ENCODE measurements at places on chromosomes 6 and 20. TPM values are rescaled to one million over a fixed set of nuclear protein-coding genes. Genes with fewer than 3 reads are reported as not detected.
A peak's percentile ranks its signal among the peaks of the same experiment; 100 is the strongest.

PTK6 gene
- total RNA-seq = not detected

FAXC gene
- total RNA-seq = 5.4 TPM

DNA sequence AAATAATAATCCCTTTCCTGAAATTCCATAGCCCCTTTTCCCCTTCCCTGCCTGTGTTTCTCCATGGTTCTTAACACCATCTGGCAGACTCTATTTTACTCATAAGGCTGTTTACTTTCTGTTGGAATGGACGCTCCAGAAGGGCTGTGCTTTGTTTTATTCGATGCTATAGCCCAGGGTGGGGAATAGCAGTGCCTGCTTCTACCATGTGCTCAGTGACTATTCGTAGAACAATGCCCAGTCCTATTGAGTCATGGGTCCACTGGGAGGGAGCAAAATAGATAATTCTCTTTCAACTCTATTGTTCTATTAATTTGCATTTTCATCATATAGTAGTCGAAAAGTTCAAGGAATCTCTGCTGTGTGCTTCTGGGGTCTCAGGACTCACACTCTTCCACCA lies 565.1 kb downstream of the C6orf118 start:
- no peak for DNase-seq

DNA sequence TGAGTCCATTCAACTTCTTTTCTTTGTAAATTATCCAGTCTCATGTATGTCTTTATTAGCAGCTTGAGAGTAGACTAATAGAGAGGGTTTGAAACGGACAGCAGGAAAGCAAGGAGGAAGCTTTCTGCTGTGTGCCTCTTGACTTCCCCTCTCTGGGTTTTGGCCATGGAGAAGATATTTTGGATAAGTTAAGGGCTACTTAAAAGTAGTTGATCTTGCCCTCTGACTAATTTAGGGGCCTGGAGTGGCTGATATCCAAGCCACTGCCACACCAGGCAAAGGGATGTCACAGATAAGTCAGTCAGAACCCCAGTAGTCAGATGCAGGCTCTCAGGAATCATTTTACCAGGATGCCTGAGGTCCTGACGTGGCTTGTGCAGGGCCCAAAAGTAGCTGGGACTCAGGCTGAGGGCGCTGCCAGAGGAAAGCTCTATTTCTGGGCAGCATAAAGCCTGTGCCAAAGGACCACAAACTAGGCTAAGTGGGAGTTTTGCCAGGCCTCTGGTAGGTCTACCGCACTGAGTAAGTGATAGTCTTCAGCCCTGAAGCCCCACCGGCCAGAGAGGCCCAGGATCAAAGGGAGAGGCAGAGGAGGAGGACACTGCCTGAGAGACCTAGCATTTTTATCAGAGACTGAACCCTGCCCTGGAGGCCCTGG lies 41.6 kb upstream of the IYD start:
- DNase-seq = no peak

DNA sequence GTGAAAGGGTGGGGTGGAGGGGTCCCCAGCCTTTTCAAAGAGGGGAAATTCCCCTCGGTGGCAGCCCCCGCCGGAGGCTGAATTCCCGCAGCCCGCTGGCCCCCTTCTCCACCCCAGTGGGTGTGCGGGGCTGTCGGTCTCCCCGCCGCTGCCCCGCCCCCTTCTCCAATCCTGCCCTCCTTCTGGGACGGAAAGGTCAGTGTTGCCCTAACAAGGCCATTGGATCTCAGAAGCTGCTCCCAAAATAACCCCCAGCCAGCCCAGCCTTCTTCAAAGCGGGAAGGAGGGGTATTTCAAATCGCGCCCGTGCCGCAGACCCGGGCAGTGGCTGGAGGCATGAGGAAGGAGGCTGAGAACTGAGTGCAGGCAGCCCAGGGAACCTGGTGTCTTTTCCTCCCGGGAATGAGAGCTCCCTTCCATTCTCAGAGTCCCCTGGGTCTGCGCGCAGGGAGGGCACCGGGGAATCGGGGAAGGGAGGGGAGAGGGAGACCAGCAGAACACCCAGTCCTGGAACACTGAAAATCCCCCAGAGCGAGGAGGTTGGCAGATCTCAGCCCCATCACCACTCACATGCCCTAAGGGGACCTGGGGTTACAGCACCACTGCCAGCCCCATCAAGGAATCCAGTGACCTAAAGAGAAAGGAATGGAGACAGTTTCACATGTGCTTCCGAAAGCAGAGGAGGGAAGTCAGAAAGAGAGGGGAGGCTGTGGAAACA lies at the start of gene JPH2:
JPH2 (minus strand) TSS at position 135 of the 718 bp plus-strand sequence. CDS start 483 bp downstream, outside the sequence.
- DNase-seq = peak; percentile 33

DNA sequence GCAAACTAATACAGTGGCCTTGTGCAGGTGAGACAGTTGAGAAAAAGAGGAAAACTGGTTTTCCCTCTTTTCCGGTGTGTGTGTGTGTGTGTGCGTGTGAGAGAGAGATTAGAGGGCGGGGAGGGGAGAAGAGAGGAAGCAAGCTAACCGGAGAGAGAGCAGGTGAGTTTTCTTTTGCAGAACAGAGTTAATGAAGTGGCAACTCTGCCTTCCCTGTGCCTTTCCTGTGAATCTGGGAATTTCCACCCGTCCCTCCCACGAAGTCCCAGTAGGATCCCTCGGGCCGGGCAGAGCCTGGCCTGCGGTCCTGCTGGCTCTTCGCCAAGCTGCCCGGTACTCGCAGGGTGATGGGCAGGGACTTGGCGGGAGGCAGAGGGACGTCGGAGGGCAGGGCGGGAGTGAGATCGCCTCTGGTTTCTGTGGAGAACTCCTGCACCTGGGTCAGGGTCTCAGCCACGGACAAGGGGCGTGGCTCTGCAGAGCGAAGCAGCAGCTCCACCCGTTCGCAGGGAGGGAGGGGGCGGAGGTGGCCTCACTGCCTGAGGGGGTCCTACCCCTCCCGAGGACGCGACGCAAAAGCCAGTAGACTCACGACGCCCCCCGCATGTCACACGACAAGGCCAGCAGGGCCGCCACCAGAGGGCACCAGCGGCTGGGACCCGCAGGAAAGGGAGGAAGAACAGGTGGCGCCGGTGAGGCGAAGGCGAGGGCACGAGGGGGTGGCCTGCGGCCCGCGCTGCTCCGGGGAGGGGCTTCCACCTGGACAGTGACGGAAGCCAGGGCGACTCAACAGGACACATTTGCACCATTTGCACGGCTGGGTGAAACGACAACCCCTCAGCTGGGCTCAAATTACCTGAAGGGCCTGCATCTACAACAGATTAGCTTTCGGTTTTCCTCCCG lies 51.2 kb upstream of the RNF182 start:
- peak; percentile 85 for DNase-seq

- no peak for DNase-seq
Observed at GRCh38 chr20:30985386-30985785, 272.1 kb upstream of the DEFB115 start.

DNA sequence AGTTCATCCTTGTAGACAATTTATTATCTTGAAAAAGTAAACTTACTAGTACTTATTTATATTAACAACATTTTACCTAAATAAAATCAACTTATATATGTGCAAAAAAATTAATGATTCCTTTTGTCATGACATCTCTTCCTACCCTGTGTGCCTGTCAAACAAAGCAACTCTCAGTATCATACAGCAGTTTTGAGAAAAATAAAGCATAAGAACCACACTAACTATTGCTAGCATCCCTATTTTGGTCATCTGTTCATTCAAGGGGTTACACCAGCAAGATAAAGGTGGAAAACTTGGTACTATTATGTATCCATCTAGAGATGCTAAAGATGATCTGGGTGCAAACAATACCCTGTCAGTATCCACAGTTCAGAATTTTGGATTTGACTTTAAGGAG lies 7.4 kb upstream of the HLA-DRB1 start:
- DNase-seq = no peak

DNA sequence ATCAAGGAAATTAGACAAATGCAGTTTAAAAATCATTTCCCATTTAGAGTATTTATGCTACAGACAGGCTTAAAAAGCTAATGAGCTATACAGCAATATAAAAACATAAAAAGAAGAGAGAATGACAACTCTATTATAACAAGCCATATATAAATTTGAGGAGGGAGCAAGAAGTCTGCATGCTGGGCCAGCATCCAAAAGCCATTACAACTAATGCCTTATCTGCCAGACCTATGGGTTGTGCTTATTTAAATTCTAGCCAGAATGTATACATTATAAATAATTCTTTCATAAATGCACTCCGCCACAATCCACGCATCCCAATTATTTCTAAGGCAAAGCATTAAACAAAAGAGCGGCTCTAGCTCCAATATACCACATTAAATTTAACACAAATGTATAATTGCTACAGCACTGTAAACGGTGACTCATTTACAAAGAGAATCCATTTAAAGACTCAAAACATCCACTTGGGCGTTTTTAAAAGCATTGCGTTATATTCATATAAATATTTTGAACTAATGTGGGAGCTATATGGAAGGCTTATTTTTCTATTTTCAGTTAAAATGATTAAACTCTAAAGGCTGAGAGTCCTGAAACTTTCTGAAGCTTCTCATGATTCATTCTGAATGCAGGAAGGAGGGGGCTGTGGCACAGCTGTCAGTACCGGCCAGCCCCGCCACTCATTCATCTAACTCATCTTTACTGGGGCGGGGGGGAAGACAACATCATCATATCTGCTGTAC lies 37.7 kb upstream of the RAB22A start:
- no peak for DNase-seq

DNA sequence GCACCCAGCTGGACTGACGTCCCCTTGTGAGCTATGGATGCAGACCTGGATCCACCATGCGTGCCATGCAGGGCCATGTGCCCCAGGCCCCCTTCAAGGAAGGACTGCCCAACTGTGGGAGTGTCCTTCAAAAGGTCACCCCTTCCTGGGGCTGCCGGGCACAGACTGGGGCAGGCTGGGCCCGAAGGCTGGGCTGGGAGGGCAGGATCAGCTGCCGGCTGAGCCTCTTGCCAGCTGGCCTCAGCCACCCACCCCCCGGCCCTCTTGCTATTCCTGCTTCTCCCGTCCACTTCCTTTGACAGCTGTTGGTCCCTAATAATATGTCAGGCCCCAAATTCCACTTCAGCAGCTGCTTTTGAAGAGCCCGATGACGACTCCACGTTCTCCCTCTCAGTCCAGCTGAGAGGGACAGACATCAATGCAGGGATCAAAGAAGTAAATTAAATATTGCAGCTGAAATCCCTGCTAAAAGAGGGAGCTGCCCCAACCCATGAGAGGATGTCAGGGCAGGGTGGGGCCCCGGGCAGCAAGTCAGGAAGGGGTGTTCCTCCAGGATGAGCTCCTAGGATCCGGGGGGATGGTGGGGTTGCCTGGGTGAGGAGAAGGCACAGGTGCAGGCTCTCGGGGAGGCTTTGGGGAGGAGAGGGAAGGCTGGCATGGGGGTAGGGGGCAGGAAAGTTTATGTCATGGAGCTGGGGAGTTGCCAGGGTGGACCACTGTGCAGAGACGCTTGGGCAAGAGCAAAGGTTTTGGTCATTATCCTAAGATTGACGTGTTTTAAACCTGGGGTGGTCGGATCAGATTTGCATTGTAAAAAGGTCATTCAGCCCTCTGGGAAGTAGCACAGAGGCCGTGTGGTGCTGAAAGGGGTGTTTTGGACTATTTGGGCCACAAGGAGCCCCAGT lies 185.0 kb downstream of the ANKRD60 start:
- no peak for DNase-seq

DNA sequence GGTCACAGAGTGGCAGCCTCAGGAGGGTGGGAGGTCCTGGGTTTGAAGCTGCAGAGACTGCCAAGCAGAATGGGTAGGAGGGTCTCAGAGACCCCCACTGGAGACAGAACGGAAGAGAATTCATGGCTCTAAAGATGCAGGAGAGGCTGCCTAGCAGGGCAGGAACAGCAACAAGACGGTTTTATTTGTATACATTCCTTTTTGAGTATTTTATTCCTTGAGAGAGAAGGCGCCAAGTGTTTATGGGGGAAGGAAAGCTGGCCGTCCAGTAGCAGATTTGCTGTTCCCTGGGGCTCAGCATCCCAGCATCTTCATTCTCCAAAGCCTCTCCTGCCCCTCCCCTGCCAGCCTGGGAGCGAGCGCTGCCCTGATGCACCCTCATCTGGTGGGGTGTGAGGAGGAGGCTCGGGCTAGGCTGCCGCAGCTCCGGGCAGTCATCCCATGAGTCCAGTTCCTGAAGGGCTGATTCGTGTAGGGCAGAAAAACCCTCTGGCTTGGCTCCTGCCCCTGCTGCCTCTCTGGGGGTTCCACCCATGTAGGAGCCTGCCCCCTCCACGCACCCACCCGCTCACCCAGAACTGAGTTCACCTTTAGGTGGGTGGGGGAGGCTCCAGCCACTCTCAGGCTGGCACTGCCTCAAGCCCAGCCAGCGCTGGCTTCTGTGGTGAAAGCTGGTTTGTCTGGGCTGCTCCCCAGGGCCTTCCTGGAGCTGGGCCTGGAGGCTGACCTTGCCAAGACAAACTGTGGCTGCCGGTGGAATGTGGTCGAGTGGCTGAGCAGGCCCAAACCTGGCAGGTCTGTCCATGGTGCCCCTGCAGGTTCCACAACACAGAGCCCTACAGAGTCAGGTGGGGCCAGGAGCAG lies 32.4 kb downstream of the CPXM1 start:
- DNase-seq = peak; percentile 98

- DNase-seq = no peak
Observed at GRCh38 chr6:144952456-144953240, 667.5 kb downstream of the UTRN start.

DNA sequence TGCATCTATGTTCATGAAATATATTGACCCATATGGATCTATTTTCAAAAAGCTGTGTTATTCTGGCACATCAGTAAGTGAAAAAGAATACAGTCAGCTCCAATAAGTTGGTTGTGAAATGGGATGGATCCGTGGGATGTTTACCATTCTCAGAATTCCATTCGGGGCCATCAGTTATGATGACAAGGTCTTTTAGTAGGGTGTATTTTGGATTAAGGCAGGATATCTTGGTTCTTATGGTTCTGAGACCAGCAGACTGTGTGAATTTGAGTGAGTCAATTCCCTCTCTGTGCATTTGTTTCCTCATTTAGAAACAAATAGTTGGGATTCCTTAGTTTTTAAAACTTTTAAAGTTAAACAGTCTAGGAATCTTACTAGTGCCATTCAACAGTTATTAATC lies 287.4 kb downstream of the CD109 start:
- no peak for DNase-seq

DNA sequence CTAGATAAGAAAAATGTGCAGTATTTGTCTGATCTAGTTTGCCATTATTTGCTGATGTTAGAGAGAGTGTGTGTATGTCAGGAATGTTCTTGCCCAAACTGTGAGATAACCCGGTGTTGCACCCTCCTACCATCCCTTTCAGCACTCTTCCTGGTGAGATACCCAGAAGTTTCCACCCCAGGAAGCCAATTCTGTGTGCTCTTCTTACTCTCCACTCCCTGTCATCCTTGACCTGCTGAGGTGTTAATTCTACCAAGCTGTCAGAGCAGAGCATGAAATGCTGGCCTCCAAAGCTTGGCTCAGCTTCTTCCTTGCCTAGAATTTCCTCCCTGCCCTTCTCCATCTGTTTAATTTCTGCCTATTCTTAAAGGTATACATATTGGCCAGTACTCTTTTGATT lies 237.3 kb upstream of the CNR1 start:
- no peak for DNase-seq

- DNase-seq = no peak
Observed at GRCh38 chr6:24974182-24975171, 38.7 kb upstream of the RIPOR2 start.

All from thyroid gland (tissue), 4 donors.